HT-29 (cell line): ENCODE measurements at places on chromosomes 2 and 18.

DNA sequence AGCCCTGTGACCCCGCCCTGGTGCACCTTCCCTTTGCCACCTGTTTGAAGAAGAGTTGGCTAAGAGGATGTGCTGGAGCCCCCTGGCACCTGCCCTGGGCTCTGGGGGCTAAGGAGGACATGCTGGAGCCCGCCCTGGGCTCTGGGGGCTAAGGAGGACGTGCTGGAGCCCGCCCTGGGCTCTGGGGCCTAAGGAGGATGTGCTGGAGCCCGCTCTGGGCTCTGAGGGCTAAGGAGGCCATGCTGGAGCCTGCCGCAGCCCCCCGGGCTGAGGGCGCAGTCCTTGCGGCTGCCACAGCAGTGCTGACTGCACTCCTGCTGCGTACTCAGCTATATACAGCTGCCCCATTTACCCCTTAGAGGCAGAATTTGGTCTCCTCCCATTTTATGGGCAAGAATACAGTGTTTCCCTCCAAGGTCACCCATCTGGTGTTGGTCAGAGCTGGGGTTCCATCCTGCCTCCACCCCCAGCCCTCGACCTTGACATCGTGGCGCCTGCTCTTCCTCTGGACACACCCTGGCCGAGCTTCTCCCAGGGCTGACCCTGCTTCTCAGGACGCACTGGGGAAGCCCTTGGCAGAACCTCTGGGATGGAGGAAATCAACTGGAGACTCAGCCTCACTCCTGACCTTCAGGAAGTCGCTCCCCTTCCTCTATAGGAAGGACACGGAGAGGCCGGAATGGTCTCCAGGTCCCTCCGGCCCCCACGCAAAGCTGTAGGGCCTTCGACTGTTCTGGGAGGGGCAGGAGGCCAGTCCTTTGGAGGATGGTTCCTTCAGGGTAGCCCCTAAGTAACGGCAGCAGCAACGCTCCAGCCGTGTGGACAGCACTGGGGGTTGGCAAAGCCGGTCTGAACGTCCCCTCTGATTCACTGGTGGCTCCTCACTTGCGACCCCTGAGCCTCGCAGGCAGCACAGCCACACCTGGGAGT lies 65.0 kb upstream of the HPCAL1 start:
- no peak for DNase-seq

DNA sequence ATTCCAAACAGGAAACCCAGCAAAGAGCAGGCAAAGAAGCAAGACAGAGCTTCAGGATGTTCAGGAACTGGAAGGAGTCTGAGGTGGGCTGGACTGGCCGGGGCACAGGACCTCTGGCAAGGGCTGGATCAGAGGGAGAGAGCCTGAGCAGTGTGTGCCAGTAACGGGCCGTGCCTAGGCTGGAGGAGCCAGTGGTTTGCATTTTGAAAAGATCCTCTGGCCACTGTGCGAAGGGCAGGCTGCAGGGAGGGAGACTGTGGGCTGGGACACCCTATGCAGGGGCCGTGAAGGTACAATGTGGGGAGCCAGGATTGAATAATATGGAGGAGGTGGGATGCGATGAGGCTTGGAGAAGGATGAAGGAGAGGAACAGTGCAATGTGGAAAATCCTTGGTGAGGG lies 6.2 kb upstream of the SDC1 start:
- DNase-seq = no peak

- no peak for DNase-seq
Observed at GRCh38 chr2:201709049-201709448, 10.6 kb upstream of the MPP4 start.

- no peak for DNase-seq
Observed at GRCh38 chr18:8439055-8439454, 170.2 kb upstream of the RAB12 start.

- no peak for DNase-seq
Observed at GRCh38 chr2:200336980-200337615, 30.6 kb downstream of the SPATS2L start.

GRCh38 chr2:219252900-219253752 lies at the start of gene TUBA4B:
TSS of gene TUBA4B (plus strand) at chr2:219253243. CDS start at chr2:219253408, 165 bp downstream.
- DNase-seq = peak; percentile 36

GRCh38 chr2:2703762-2704427 lies 372.8 kb upstream of the MYT1L start:
- no peak for DNase-seq

- no peak for DNase-seq
Observed at GRCh38 chr2:120541553-120541932, 194.1 kb upstream of the GLI2 start.

DNA sequence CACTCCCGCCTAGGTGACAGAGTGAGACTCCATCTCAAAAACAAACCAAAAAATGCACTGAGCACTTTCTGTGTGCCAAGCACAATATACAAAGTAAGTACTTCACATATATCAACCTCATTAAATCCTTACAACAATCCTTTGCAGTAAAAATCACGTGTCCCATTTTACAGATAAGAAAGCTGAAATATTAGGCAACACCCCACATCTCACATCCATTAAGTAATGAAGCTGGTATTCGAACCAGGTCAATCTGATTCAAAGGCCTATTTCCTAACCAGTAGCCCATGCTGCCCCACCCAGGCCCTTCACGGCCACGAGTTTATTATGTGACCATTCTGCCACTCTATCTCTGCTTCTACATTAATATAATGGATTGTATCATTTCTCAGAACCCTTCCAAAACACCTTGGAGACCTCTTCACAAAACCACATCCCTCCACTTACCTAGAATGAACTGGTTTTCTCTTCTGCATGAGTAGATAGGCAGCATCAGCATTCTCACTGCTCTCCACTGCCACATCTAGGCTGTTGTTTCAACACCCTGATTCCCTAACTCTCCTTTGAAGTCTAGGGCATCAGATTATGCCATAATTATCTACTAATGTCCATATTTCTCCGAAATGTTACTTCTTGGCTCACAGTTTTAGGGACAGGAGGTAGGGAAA lies 3.1 kb upstream of the EXOC6B start:
- DNase-seq = no peak

GRCh38 chr18:3619222-3619621 lies 169.2 kb downstream of the TGIF1 start:
- no peak for DNase-seq

DNA sequence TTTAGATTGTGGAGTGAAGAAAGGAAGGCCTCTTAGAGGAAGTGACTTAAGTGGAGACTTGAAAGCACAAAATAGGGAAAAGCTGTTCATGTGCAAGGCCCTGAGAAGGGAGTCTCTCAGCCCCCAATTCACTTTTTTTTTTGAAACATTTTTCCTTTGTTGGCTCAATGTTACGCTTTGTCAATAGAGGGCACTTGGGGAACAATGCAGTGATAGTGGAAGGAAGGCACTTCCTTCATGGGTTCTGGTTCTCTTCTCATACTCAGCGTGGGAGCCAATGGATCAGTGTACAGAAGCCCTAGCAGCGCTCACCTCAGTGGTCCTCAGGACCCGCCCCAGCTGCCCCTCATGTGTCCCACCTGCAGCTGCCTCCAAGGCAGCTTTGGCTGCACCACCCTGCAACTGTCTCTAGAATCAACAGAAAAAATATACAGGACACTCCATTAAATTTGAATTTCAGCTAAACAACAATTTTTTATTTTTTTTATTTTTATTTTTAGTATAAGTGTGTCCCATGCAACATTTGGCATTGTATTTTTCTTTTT lies 8.6 kb upstream of the C2orf42 start:
- DNase-seq = no peak

- DNase-seq = peak; percentile 55
Observed at GRCh38 chr2:169693360-169693759, 845 bp downstream of the CFAP210 start.

DNA sequence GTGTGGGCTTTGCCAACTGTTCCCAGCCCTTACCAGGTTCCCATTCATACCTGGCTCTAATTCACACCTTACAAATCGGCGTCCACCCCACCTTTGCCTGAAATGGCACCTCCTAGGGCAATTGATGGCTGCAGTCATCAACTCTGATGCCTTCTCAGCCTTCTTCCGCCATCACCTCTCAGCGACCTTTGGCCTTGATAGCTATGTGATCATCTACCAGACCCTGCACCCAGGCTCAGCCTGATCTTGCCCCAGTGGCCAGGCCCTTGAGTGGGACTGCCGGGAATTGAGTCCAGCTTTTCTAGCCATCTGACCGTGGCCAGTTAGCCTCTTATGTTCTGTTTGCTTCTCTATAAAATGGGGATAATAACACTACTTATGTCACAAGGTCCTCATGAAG lies 32.5 kb downstream of the PSD4 start:
- DNase-seq = no peak
